ENCODE measurements at places on chromosomes 11 and 22.
A peak's percentile ranks its signal among the peaks of the same experiment; 100 is the strongest.

- no peak for DNase-seq
These were observed 16.1 kb downstream of the MS4A10 start for GRCh38 chr11:60801194-60801593.

- peak; percentile 28 for DNase-seq
These were observed 117.4 kb upstream of the BID start for GRCh38 chr22:17891481-17892167.

GRCh38 chr11:123169821-123170220 lies 25.2 kb downstream of the CLMP start:
- DNase-seq: no peak

- DNase-seq: no peak
These were observed 30.3 kb downstream of the SLC22A6 start for GRCh38 chr11:62954478-62954877.

DNA sequence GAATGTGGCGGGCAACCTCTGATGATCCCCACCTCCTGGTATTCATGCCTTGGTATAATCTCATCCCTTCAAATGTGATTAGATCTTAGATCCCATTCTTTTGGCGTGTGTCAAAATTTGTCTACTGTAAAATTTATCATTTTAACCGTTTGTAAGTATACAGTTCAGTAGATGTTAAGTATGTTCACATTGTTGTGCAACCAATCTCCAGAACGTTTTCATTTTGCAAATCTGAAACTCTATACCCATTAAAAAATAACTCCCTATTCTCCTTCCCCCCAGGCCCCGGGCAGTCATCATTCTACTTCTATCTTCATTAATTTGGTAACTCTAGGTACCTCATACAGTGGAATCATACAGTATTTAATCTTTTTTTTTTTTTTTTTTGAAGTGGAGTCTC lies 159.0 kb downstream of the LDLRAD3 start:
- DNase-seq: no peak

DNA sequence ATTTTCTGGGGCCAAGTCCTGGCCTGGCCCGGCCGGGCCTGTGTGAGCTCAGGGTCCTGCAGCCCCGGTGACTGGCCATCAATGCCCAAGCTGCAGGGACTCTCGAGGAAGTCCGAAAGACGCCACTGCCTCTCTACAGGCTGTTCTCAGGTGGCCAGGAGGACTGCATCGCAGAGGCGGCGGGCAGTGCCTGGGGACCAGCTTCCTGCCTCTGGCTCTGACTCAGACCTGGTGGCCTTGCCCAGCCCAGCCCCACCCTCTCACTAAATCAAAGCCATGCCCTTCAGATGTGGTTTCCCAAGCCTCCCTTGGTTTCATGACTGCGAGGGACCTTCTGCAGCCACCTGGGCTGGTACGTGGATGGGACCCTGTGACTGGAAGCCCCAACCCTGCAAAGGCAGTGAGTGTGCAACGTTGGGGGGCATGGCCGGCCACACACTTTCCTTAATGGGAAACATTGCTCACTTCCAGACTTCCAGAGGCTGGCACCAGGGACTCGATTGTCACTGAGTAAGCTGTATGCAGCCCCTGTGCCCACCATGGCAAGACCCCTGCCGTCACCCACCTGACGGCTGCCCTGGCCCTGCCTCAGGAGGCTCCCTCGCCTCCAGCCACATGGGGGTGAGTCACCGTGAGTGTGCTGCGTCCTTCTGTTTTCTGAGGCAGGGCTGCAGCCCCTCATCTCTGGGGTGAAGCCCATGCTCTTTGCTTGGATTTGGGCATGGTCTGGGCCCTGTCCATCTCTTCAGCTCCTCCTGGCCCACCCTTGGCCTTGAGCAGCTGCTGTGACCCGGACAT lies 6.0 kb upstream of the FGF3 start:
- no peak for DNase-seq

- DNase-seq: peak; percentile 43
These were observed 12.6 kb upstream of the UCP2 start for GRCh38 chr11:73995247-73995646.

- no peak for DNase-seq
These were observed 4.7 kb downstream of the UCP3 start for GRCh38 chr11:74004046-74004695.

DNA sequence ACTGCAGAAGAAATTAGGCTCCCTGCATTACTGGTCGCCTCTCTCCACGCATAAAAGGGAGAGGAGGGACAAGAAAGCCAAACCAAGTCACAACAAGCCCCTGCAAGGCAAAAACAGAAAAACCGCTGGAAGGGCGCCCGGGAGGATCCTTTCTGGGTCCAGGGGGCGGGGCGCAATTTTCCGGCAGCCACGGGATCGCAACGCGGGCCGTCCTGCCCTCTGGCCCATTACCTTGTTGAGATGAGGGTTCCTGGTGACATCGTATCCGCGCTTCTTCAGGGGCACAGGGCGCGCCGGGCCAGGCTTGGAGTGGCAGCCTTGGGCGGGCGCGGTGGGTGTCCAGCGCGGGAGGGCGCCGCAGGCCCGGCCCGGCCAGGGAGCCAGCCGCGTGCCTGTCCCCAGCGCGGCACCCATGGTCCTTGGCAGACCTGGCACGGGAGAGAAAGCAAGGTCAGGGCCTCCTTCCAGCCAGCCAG lies 847 bp downstream of the ME3 start:
- no peak for DNase-seq

DNA sequence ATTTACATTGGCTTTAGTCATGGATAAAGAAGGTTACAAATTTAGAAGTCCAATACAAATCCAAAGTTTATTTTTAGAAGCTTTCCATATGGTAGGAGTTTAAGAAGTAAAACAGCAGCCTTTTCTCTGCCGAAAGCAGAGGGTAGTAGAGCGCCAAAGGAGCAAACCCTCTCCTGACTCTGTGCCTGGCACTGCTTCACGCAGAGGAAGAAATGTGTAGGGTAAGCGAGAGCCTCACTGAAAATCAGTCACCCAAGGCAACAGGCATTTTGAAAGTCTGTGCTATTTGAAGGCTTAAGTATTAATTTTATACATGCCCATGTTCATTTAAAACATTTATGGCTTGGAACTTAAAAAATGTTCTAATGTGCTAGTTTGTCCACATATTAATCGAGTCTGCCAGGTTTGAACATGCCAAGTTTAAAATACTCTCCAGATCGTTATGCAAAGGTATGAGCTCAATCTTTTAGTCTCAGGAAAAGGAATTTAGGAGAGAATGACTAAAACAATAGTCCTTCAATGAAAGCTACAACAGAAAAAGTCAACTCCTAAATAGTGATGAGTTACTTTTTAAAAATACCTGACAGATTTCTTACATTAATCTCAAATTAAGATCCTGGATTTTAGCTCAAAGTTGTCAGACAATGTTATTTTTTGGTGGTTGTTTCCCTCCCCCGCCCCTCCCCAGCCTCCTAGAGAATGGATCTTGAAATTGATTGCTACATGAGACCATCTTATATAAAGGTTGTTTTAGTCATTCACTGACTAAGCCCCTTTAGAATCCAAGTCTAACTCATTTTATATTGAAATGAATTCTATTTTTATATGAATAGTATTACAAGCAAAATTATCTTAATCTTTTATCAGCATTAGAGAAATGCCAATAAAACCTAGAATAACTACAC lies 38.7 kb downstream of the MRTFA start:
- no peak for DNase-seq

DNA sequence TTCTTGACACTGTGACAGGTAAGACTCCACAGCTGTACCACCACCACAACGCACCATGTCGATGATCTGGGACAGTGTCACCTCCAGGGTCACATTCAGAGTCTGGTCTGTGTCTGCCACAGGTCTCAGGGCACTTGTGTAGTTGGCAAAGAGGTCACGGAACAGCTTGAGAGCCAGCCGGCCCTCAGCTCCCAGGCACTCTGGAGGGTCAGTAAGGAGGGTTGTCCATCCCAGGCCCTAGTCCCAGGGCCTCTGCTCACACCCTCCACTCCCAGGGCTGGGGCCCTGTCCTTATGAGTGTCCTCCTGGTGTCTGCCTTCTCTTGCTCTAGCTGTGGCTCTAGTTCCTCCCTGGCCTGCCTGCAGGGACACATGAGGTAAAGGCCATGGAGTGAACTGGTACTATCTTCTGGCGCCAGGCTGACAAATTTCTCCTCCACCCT lies 1.4 kb downstream of the CHRNA10 start:
- DNase-seq: peak; percentile 16

- DNase-seq: no peak
These were observed 99.1 kb downstream of the XRRA1 start for GRCh38 chr11:74849525-74850391.

DNA sequence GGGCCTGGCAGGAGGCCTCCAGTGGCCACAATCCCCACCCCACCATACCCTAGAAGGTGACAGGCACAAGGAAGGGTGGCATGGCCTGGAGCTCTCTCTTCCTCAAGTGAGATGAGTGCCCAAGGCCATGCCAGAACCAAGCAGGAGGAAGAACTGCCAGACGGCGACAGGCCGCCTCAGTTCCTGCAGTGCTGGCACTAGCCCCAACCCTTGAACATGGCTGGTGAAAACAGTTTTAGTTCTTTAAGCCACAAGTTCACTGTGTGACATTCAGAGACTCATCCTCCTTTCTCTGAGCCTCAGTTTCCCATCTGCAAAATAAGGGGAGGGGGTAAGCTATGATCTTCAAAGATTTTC lies 9.8 kb downstream of the CHRDL2 start:
- no peak for DNase-seq

DNA sequence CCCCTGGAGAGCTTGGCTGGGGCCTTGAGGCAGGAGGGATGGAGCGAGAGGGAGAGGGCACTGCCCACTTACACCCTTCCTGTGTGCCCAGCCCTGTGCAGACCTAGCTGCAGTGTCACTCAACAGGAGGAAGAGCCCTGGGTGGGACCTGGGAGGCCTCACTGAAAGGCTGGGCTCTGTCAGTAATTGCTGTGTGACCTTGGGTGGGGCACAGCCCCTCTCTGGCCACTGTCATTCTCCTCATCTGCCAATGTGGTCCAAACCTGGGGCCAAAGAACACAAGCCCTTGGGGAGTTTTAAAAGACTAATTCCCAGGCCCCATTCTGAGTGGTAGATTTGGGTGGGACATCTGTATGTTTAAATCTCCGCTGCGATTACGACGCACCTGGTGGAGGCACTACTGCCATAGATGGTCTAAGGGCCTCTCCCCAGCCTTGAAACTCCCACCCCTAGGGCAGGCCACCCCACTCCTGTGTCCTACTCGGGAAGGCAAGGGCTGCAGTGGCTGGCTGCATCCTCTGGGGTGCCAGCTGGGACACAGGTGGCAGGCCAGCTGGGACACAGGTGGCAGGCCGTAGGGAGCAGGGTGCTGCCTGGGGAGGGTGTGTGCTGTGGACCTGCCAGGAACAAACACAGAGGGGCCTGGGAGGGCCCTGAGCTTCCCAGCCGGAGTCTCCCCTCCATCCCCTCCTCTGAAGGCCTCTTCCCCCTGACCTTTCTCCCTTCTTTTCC lies 12.3 kb upstream of the SOX10 start:
- no peak for DNase-seq

- no peak for DNase-seq
These were observed 4.5 kb upstream of the CREB3L1 start for GRCh38 chr11:46272816-46273427.

GRCh38 chr11:2211113-2211971 lies 39.7 kb upstream of the TH start:
- DNase-seq: no peak

DNA sequence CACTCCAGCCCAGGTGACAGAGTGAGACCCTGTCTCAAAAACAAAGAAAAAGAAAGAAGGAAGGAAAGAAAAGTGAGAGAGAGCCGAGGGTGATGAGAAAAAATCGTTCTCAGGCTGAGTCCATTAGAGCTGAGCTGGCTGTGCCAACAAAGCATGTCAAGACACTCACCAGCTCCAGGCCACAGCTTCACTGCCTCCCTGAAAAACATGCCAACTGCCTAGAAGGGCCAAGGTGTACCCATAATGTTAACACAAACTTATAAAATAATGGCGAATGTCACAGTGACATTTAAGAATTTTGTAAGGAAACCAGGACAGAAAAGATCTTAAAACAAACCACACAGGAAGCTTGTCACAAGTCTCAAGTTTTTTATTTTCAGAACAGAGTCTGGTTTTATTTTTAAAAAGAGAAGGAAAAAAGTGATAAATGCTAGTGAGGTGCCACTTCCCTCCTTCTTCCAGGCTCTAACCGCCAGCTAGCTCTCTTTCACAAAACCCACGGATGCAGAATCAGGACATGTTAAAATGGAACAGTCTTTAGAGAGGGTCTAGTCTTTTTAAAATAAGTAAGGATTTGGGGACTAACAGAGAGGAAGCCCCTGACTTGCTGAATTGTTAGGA lies 5.1 kb downstream of the TMEM121B start:
- no peak for DNase-seq

- DNase-seq: no peak
These were observed 15.5 kb downstream of the EFCAB6 start for GRCh38 chr22:43796567-43796966.

DNA sequence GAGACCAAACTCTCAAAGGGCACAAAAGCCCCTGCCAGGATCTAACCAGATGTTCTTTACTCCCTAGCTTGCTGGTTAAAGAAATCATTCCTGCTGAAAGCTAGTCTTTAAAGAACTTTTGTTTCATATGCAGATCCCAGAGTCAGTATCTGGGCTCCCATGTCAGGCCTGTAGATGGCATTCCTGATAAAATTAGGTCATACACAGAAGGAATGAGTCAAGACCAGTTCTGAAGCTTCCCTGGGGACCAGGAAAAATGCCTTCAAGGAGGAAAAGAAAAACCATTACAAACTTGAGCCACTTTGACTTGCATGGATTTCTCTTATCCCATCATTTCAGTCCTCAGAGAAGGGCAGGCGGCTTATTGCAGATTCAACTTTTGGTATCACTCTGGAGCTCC lies 5.9 kb downstream of the DBX1 start:
- no peak for DNase-seq

DNA sequence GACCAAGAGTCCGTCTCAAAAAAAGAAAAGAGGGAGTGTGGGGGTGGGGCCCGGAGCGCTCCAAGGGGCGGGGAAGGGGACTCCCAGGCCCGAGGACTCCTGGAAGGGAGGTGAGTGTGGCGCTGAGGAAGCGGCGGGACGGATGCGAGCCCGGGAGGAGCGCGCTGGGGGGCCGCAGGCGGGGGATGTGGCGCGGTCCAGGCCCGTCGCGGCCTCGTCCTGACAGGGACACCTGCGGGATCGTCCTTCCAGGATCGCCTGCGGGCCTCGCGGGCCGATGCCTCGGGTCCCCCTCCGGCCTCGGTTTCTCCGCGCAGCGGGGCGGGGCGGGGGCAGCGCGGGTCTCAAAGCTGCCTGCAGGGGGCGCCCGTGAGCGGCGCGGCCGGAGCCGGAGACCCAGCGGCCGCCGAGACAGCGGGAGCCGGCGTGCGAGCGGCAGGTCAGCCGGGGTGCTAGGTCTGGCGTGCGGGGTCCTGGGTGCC lies 3.8 kb upstream of the ADORA2A start:
- DNase-seq: peak; percentile 95

DNA sequence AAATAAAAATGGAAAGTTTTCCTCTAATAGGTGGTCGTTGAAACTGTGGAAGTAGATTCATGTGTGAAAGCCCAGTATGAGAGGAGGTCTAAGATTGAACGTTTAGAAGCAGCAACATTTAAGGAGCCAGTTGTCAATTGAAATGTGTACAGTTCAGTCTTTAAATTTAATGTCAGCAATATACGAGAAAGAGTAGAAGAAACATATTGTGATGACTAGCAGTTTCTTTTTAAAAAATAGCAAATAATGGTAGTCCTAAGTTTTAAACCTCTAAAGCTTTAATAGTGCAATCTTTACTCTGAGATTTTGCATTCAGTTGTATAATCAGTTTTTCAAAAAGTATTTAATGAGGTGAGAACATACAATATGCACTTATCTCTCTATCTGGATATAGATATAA lies 44.9 kb downstream of the TMEM135 start:
- no peak for DNase-seq

- DNase-seq: peak; percentile 98
These were observed at the start of gene ZC3H7B for GRCh38 chr22:41301085-41302020. TSS of gene ZC3H7B (plus strand) at chr22:41301525. CDS start at chr22:41320661, 19,136 bp downstream.

- no peak for DNase-seq
These were observed 120.7 kb downstream of the TIMP3 start for GRCh38 chr22:32922186-32922585.

Measured in GM20000 (cell line).